Stimulated activated CD4-positive, alpha-beta T cell treated with anti-CD3 and anti-CD28 coated beads, Interleukin-4, amount 100 ng/mL, for 48 hours (primary cell): ENCODE measurements at places on chromosomes 5 and 9.

- DNase-seq = peak; percentile 51
Observed at GRCh38 chr9:135990468-135991429, 29.6 kb upstream of the UBAC1 start.

DNA sequence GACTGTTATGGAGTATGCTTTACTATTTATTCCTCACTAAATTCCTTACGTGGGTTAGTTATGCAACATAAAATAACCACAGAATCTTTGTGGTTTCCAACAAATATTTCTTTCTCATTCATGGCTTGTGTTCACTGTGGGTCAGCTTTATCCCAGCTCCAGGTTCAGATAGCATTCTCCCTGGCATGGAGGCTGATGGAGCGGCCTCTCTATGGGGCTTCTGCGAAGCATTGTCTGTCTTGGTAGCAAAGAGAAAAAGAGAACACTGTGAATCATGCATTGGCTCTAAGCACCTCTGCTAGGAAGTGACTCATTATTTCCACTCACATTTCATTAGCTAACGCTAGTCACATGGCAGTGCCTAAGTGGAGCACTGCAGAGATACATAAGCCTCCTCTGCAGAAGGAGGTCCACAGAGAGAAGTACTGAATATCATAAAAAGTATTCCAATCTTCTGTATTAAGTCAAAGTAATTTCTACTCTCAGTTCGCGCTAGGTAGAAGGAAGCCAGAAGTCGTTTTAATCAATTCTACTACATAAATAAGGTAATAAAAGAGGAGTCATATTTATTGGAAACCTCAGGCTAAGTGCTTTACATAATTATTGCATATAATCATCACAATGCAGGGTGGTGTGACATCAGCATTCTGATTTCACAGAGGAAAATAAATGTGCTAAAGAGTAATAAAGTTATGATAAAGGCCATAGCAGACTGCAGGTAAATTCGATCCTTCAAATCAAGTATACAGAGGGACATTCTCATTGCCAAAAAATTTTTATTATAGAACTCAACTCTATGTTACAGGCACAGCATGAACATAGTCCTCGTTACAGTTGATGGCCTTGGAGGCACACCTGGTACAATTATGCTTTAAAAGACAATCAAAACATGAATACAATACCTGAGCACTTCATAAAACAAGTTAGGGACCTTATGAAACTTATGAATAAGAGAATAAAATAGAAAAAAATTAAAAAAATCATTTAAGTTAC is 531.1 kb downstream of the CETN3 start:
- DNase-seq = no peak

- no peak for DNase-seq
Observed at GRCh38 chr5:68233075-68233474, 17.5 kb downstream of the PIK3R1 start.

DNA sequence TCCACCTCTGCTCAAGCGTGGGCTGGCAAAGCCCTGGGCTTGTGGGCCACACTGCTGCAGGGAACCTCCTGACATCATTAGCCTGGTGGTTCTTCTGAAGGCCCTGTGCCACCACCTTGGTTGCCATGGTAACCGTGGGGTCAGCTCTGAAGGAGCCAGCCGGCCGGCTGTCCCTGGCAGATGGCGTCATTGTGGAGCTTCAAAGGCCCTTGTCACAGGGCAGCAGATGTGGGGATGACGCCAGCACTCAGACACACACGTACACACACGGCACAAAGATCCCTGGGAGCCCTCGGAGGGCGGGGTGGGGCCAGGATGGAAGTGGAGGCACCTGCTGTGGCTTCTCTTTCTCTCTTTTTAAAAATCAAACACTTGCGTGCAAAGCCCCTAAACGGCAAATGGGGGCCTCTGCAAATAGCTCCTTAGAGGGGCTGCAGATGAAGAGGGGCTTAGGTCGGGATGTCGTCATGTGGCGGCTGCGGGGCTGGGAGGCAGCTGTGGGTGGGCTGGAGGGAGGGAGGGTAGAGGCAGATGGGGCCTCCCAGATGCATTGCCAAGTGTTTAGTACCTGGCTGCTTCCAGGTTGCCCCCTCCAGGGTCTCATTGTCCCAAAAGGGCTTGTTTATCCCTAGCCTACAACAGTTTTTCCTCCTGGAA is 19.5 kb upstream of the RPL26L1 start:
- DNase-seq = no peak

GRCh38 chr5:151868451-151868850 is 56.2 kb downstream of the GLRA1 start:
- DNase-seq = no peak

- DNase-seq = no peak
Observed at GRCh38 chr9:24986331-24986730, 440.6 kb upstream of the IZUMO3 start.

- no peak for DNase-seq
Observed at GRCh38 chr9:117987945-117988344, 283.7 kb downstream of the TLR4 start.
